ENCODE measurements at places on chromosomes 2 and 18.

GRCh38 chr2:143717536-143718168 lies 588.4 kb downstream of the ARHGAP15 start:
- no peak for DNase-seq

DNA sequence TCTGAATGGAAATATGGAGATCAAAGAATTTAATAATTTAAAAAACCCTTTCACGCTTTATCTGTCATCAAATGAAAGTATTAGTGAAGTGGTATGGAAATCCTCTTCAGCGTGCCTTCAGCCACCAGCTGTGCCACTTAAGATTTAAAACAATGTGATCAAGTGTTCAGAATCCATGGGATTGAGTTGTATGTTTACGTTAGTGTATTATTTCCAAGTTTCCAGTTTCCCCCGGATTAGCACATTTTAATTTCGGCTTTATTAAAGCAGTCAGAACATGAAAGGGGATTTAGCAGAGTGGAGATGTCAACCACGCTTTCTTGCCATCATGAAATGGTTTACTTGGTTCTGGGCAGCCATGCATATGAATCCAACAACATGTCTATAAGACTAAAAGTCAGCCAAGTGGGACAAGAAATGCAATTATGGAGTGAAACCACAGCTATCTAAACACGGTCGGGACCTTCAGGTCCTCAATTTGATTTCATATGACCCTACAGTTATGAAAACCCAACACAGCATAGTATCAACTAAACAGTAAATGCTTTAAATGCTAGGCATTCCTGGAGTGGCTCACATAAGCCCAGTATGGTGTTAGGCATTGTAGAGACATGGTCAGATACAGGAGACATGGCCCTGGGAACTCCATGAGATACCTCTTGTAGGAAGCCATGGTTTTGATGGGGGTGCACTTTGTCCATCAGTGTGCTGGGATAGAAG lies 224.9 kb upstream of the EPAS1 start:
- no peak for DNase-seq

GRCh38 chr2:98040331-98040939 lies 44.7 kb upstream of the TMEM131 start:
- no peak for DNase-seq

DNA sequence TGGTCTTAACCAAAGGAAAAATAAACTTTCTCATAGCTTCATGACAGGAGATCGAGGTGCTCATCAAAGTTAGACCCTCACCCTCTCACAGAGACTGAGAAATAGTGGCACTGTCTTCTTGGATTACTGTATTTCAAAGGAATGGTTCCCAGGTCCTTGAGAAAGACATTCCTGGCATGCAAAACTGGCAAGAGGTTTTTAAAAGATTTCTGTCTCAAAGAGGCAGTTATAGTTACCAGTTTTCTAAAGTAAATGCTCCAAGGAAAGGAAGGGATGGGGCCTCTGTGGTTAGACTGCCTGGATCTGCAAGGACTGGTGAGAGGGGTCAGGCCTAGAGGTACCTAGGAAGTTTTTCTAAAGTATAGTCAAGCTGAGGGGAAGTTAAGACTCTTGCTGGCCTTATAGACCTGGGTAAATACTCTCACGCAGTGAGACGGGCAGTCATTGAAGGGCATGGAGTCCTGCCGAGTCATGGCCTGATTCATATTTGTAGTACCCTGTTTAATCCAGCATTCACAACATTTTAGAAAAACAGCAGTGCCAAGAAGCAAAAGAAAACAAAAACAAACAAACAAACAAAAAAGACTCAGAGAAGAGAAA lies 226.1 kb downstream of the DOK6 start:
- no peak for DNase-seq

GRCh38 chr2:84865181-84865783 lies 15.6 kb downstream of the TRABD2A start:
- no peak for DNase-seq

DNA sequence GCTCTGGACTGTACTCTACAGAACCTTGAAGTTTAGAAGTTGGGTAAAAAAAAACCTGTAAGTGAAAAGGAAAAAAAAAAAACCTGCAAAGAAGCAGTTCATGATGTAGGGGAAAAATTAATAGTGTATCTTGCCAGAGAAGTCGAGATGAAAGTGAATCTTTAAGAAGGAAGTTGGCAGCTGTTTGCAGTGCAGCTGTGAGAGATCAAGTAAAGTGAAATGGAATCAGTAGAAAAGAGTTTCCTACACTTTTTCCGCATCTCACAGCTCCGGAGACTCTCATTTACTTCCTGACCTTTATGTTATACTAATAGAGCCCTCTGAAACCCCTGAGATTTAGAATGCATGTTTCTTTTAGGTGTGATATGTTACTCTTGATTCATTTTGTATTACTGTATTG lies 19.2 kb downstream of the RNMT start:
- no peak for DNase-seq

DNA sequence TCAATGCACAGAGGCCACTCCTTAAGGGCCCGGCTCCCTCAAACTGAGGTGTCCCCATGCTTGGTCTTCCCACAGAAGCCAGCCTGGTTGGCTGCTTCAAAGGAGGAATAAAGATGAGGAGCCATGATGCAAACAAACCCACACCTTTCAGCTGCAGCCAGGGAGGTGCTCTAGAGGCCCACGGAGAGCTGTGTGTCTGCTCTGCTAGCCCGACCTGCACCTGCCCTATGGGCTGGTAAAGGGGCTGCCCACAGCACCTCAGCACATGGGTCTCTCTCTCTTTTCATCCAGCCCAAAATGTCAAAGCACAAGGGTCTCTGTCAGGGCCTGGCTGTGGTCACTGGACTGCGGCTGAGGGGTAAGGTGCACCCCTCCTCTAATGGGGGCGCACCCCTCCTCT lies 132.1 kb downstream of the MSH2 start:
- DNase-seq, result no peak

GRCh38 chr2:168566974-168567665 lies 111.0 kb downstream of the CERS6 start:
- no peak for DNase-seq

DNA sequence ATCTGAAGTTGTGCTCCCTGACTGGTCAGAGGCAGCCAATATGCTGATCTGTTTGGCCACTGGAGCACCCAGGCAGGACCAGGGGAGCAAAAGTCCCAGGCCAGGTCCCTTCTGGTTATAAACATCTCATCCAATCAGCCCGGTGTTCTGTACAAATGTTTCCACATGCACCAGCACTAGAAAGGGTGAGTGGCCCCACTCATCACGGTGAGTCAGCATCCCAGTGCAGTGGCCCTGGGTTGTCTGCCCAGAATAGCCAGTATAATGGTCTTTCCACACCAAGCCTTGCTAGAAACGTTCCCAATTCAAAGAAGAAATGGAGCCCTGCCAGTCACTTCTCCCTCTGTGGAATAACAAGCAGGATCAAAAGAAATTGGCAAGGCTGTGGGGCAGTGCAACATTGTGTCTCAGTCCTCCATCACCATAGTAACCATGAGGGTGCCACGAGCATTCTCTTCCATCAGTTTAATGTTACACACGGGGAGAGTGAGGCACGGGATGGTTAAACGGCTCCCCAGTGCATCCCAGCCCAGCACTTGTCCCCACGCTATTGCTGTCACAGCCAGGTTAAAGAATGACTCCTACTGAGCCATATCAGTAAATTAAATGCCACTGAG lies 174.9 kb downstream of the SEPTIN10 start:
- no peak for DNase-seq
